ENCODE measurements at places on chromosomes 16 and 17.

DNA sequence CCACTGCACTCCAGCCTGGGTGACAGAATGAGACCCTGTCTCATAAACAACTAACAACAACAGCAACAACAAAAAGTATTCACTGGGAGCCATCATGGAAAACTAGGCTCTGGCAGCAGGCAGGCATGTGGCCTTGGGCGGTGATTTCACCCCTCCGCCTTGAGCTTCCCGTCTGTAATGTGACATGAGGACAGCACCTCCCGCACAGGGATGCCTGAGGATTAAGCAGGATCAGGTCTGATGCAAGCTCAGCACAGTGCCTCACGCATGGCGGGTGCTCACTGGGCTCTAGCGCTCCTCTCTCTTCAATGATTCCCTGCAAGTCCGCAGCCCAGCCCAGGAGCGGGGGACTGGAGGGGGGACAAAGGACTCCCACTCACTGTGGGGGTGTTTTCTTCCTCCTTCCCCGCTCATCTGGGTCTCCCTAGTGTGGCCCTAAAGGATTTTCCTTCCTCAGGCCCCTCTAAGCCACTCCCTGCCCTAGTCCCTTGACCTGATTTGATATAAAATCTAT, 2.8 kb downstream of the PLCD3 start:
- DNase-seq, result no peak
- no peaks in the 10 kb centered on the region for H3K36me3 ChIP-seq
- no peaks in the 10 kb centered on the region for H3K27me3 ChIP-seq
- peak overlapping the region; percentile 97 for H3K27ac ChIP-seq
- H3K4me3 ChIP-seq, result no peak overlapping the region

- no peaks in the 10 kb centered on the region for H3K36me3 ChIP-seq
- peak overlapping the region; percentile 77 for H3K27ac ChIP-seq
- H3K27me3 ChIP-seq, result no peaks in the 10 kb centered on the region
Measured at GRCh38 chr17:46152423-46152822, 40.8 kb downstream of the KANSL1 start.

DNA sequence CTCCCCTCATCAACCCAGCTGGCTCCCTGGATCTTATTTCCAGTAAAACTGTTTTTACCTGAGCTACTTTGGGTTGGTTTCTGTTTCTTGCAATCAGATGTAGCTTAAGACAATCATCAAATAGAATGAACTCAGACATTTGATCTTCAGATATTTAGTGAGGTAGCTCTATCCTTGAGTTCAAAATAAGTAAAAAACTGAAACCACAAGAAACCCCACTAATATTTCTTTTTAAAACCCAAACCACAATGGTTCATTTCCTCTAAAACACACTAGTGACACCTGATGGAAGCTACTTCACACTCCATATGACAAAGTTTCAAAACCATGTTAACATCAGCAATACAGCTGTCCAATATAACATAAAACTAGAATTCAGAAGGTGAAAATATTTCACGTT, 37.8 kb downstream of the CACNG1 start:
- H3K4me1 ChIP-seq, result no peaks in the 10 kb centered on the region
- H3K4me3 ChIP-seq, result no peak overlapping the region
- peaks cover 45% of the 10 kb centered on the region for H3K36me3 ChIP-seq
- no peaks in the 10 kb centered on the region for H3K27me3 ChIP-seq
- DNase-seq, result no peak

- no peak overlapping the region for H3K27ac ChIP-seq
- no peak overlapping the region for H3K4me3 ChIP-seq
- H3K27me3 ChIP-seq, result no peaks in the 10 kb centered on the region
- H3K4me1 ChIP-seq, result no peaks in the 10 kb centered on the region
- no peaks in the 10 kb centered on the region for H3K36me3 ChIP-seq
Measured at GRCh38 chr16:82361885-82362284, 191.9 kb upstream of the MPHOSPH6 start.

DNA sequence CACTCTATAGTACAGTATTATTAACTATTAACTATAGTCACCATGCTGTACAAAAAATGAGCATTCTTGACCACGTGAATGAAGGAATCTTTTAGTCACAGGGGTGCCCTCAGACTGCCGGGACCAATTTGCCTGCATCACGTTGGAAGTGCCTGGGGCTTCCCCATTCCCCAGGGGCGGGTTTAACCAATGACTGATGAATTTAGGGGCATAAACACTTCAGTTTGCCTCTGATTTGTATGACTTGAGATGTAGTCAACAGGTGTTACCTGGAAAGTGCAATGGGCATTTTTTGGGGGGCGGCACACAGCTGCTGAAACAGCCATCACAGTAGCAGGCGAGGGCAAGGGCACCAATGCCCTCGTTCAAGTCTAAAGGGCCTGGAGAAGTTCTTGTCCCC, 8.7 kb upstream of the PYY start:
- no peak overlapping the region for H3K4me3 ChIP-seq
- no peak for DNase-seq
- peaks cover 4% of the 10 kb centered on the region for H3K4me1 ChIP-seq
- no peaks in the 10 kb centered on the region for H3K27me3 ChIP-seq
- H3K36me3 ChIP-seq, result no peaks in the 10 kb centered on the region

GRCh38 chr17:37717627-37718323, 27.1 kb downstream of the HNF1B start:
- no peak for DNase-seq
- H3K27me3 ChIP-seq, result no peaks in the 10 kb centered on the region
- peaks cover 9% of the 10 kb centered on the region for H3K4me1 ChIP-seq
- H3K36me3 ChIP-seq, result no peaks in the 10 kb centered on the region

GRCh38 chr17:36647636-36648035, 46.3 kb downstream of the MRM1 start:
- no peak overlapping the region for H3K27ac ChIP-seq
- H3K36me3 ChIP-seq, result no peaks in the 10 kb centered on the region
- no peak overlapping the region for H3K4me3 ChIP-seq
- no peak for DNase-seq
- peaks cover 1% of the 10 kb centered on the region for H3K4me1 ChIP-seq

GRCh38 chr17:18019838-18020154, 19.2 kb downstream of the ATPAF2 start:
- no peak for DNase-seq
- no peaks in the 10 kb centered on the region for H3K27me3 ChIP-seq
- no peak overlapping the region for H3K27ac ChIP-seq
- H3K4me3 ChIP-seq, result no peak overlapping the region
- H3K36me3 ChIP-seq, result peaks cover 24% of the 10 kb centered on the region

DNA sequence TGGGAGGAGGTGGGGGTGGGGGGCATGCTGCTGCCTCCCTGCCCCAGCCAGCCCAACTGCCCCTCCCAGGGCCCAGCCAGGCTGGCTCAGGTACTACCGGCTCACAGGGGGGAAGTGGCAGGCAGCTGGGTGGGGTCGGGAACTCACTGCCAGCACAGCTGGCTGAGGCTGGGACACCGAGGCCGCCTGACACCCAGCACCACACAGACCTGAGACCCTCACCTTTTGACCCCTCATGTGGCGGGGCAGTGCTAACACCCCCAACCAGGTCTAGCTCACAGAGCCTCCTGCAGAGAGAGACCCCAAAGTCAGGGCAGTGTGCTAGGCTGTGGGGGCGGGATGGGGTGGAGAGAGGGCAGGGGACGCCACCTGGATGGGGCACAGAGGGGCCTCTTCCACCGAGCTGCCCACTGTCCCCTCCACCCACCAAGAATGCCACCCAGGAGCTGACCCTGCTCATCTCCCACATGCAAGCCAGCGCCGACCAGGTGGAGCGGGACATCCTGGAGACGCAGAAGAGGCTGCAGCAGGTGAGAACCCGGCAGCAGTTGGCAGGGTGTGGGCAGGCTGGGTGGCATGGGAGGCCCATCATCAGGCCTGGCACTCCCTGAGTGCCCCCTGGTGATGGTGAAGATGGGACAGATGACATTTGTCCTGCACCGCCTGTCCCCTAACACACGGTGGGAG, 3.0 kb downstream of the EVPLL start:
- peaks cover 51% of the 10 kb centered on the region for H3K27me3 ChIP-seq
- H3K36me3 ChIP-seq, result no peaks in the 10 kb centered on the region
- H3K27ac ChIP-seq, result no peak overlapping the region

- no peaks in the 10 kb centered on the region for H3K36me3 ChIP-seq
- no peaks in the 10 kb centered on the region for H3K27me3 ChIP-seq
- H3K4me3 ChIP-seq, result no peak overlapping the region
- no peak overlapping the region for H3K27ac ChIP-seq
- DNase-seq, result no peak
- H3K4me1 ChIP-seq, result no peaks in the 10 kb centered on the region
Measured at GRCh38 chr17:40901981-40902474, 17.0 kb upstream of the KRT20 start.

- H3K27me3 ChIP-seq, result no peaks in the 10 kb centered on the region
- H3K4me1 ChIP-seq, result no peaks in the 10 kb centered on the region
- H3K27ac ChIP-seq, result no peak overlapping the region
- no peak overlapping the region for H3K4me3 ChIP-seq
- H3K36me3 ChIP-seq, result no peaks in the 10 kb centered on the region
Measured at GRCh38 chr17:60563743-60564142, 36.2 kb upstream of the PPM1D start.

DNA sequence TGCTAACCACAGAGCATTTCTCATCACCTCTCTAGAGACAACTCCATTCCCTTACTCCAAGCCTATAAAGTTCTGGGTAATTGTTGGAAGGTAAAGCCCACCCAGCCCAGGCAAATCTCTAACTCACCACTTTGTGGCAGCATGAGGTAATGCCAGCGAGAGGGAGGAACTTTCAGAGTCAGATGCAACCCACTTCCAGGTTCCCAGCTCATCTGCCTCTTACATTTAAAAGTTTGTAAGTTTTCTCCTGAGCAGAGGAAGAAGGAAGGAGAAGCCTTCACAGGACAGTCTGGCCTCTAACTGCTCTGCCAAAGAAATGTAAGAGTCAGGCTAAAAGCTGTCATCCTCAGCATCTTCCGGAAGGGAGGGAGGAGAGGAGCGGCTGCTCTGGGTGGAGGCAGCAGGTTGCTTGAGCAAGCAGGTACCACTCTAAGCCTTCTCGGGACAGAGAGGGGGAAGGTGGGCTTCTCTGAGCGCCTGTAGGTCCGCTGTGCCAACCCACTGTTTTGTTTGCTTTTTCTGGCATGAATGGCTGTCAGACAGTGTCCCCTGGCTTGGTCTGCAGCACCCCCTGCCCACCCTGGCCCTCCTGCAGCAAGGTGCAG, 1.0 kb downstream of the ZNF319 start:
- H3K4me1 ChIP-seq, result peaks cover 37% of the 10 kb centered on the region
- no peaks in the 10 kb centered on the region for H3K27me3 ChIP-seq
- peaks cover 46% of the 10 kb centered on the region for H3K36me3 ChIP-seq
- peak overlapping the region; percentile 87 for H3K27ac ChIP-seq

- no peaks in the 10 kb centered on the region for H3K27me3 ChIP-seq
- H3K4me3 ChIP-seq, result no peak overlapping the region
- H3K27ac ChIP-seq, result no peak overlapping the region
- H3K4me1 ChIP-seq, result peaks cover 37% of the 10 kb centered on the region
- H3K36me3 ChIP-seq, result peaks cover 16% of the 10 kb centered on the region
- no peak for DNase-seq
Measured at GRCh38 chr16:70753228-70753627, 47.7 kb downstream of the VAC14 start.

Data from esophagus muscularis mucosa (tissue), 4 donors.